ENCODE measurements at places on chromosomes 3 and 15.

DNA sequence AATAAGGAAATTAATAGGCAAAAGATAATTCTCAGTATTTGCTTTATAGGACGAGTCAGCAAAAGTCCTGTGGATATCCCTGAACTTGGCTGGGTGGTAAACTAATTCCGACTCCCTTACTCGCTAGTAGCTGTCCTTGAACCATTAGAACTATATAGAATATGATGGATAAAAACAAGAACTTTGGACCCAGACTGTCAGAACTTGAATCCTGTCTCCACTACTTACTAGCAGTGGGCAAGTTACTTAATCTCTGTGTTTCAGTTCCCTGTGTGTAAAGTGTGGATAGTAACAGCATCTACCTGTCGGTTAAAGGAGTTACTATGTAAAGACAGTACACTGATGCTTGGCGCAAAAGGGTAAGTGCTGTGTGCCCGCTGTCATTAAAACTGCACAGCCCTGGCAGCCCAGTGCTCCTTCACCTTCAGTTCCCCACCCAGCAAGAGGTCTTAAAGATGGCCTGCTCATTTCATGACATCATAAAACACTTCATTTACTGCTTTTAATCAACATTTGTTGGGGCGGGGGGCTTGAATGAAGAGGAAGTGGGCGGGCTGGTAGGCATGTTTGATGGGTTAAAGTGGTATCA is 7.3 kb downstream of the TPM1 start:
- DNase-seq: no peak

DNA sequence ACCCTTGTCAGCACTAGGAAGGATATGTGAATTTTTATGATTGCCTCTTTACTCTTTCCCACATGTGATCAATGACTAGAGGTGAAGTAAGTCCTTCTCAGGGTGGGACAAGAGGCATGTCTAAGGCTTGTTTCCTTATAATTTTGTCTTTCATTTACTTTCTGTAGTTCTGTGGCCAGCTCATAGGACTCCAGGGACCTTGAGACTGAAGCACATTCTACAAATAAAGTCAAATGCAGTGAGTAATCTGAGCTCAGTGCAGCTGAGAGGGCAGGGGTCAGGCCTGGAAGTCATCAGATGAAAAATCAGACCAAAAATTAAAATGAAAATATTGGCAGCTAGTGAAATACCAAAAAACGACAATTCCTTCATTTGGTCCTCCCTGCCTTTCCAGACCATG is 424.7 kb upstream of the THBS1 start:
- no peak for DNase-seq

DNA sequence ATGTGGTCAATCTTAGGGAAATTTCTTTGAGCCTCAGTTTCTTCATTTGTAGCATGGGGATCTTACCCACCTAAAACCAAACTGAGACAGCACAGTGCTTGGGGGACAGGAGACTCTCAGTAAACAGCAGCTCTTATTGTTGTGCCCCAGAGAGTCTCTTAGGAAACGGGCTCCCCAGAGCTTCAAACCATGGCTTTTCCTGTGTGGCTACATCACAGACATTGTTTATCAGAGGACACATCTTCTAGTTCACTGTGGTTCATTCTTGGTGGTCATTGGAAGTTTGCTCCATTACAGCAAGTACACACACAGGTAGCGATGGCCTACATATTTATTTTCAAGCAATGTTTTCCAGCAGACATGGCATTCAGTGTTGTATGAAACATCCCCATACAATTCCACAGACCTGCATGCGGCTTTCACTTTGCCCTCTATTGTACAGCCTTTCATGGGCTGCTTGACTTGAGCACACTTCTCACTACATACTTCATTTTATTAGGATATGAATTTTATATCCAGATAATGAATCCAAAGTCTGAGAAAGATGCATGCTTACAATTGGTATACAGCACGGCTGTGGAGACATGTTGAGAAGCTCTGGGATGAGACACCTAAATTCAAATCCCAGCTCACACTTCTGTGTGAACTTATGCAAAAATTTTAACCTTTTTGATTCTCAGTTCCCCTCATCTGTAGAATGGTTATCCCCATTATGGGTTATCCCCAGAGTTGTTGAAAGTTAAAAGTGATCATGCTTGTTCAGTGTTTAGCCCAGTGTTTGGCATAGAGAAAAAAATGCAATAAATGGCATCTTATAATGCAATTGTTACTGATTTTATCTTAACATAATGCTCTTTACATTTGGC is 84.8 kb upstream of the ICE2 start:
- DNase-seq: no peak

DNA sequence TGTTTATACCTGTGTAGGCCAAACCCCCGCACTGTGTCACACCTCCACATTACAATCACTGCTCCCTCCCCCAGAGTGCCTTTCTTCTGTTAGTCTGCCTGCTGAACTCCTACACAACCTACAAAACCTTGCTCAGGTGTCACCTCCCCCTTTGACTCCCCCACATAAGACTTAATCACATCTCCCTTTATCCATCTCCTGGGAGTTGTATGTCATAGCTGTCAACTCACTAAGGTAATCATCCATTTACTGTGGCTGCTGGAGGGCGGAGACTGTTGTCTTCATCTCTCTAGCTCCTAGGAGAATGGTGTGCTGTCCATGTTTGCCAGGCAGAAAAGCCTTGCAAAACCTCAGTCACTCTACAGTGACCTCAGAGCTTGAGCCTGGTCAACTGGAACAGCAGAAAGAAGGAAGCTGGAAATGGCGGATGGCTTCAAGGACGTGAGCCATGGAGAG is 43.8 kb downstream of the ZNF710 start:
- no peak for DNase-seq

DNA sequence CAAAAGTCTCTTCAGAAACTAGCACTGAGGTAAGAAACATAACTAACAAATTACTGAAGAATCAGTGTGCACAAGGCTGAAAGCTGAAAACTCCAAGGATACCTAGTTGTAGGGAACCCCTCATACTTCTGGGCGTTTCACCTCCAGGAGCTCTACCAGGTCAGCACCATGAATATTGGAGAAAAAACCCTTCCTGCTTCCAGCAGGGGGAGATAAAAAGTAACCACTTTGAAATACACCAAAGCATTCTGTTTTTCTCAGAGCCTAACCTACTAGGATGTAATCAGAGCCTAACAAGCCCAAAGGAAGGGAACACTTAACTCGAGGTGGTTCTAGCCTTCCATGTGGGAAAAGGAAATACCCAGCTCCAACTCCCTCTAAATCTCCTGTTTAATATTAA is 175.8 kb upstream of the MME start:
- DNase-seq: no peak
